ENCODE measurements at places on chromosomes 3 and 15. TPM values are rescaled to one million over a fixed set of nuclear protein-coding genes. Genes with fewer than 3 reads are reported as not detected.

Gene TMEM45A
- total RNA-seq: 33.6 TPM

Gene STX19
- not detected for total RNA-seq

Gene RPL32
- 975 TPM for total RNA-seq

Gene CYP8B1
- total RNA-seq: not detected

Gene FAM3D
- total RNA-seq: not detected

Gene CYP11A1
- total RNA-seq: not detected

Gene C3orf85
- not detected for total RNA-seq

Gene RNU6-1
- not detected for total RNA-seq

Gene CLRN1
- total RNA-seq: not detected

Gene RLBP1
- not detected for total RNA-seq

Gene SNURF
- total RNA-seq: 4.2 TPM

Gene DGKG
- total RNA-seq: 2.4 TPM

Gene SMCO1
- not detected for total RNA-seq

Gene GMPPB
- 63.6 TPM for total RNA-seq

Gene ITGB5
- 247 TPM for total RNA-seq

Gene DNASE1L3
- total RNA-seq: not detected

Gene ZNF662
- 1.3 TPM for total RNA-seq
